ENCODE measurements at places on chromosomes 12 and 14.

DNA sequence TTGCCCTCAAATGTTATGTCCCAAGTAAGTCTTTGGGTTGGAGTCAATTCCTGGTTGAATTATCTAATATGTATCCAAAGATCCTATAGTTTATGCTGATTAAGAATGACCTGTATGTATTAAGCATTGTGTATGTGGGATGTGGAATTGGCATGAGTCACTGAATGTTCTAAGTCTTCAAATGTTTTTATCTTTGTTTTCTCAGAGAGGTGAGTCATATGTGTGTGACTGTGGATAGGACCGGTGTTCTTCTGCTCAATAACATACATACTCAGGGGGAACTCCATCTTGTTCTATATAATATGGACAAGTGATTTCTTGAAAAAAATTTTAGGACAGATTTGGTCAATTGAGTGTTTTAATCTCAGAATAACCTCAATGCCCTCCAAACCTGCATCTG lies 57.9 kb downstream of the NAV3 start:
- DNase-seq: peak; percentile 70

GRCh38 chr14:67532998-67533753 lies at the start of gene PLEKHH1:
PLEKHH1 (plus strand) TSS chr14:67533290; CDS start chr14:67541868, 8,578 bp downstream.
- no peak for DNase-seq

DNA sequence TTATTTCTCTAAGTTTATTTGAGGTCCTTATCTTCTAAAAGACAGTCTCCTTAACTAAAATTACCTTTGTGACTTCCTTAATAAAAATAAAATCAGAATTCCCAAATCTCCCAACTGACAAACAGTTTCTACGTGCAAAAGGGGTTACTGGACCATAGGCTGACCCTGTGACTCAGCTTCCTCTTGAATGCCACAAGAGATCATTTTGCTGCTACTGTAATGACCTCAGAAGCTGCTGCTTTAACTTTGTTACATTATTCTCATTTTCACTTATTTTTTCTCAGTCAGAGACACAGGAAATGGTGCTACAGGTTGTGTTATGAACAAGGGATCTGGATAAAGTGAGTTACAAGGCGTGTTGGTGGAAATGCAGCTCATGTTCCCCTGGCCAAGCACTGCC lies 132.2 kb upstream of the TMTC2 start:
- no peak for DNase-seq

- no peak for DNase-seq
These were observed 263.1 kb downstream of the CEP128 start for GRCh38 chr14:80678436-80678835.

DNA sequence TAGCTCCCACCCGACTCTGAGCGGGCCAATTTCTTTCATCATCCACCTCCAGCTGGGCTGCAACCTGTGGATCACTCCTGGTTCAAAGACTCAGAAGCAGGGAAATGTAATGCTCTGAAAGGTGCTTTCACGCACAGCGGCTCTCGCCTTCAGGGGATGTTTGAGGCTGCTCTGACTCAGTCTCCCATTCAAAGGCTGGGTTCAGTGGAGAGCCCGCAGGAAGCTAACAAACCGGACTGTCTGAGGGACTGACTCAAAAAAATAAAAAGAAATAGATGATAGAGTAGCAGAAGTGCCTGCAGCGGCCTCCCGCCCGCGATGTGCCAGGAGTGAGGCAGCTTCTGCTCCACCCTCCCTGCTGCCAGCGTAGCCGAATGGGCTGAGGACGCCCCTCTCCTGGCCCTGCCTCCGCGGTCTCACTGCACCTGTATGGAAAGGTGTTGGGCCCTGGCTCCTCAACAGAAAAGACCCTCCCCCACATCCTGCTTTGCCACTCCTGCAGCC lies 98.0 kb downstream of the GCH1 start:
- DNase-seq: peak; percentile 19

- no peak for DNase-seq
These were observed 727.6 kb downstream of the VRK1 start for GRCh38 chr14:97524589-97525319.

DNA sequence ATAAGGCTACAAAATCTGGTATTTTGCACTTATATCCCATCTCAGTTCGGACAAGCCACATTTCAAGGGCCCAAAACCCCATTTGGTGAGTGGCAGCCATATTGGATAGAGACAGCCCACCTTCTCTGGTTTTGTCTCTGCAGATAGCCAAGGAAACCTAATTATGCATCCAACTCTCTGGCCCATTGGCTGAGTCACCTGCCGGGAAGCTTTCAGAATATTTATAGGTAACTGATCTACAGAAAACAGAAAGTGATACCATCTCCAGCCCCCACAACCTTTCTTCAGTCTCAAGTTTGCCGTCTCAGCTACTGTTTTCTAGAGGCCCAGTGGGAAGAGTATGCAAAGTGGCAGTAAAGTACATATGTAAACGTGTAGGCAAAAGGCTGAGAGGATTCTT lies 33.7 kb upstream of the PPP1CC start:
- no peak for DNase-seq

GRCh38 chr12:46005823-46006222 lies 15.4 kb upstream of the SCAF11 start:
- no peak for DNase-seq

DNA sequence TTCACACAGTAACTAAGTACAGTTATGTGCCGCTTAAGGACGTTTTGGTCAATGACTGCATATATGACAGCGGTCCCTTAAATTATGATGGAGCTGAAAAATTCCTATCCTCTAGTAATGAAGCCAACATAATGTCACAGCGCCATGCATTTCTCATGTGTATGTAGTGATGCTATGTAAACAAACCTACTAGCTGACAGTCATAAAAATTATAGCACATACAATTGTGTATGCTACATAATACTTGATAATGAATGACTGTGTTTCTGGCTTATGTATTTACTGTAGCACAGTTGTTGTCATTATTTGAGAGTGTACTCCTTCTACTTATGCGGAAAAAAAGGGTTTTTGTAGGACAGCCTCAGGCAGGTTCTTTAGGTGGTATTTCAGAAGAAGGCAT lies 99.7 kb downstream of the DACT1 start:
- DNase-seq: no peak

DNA sequence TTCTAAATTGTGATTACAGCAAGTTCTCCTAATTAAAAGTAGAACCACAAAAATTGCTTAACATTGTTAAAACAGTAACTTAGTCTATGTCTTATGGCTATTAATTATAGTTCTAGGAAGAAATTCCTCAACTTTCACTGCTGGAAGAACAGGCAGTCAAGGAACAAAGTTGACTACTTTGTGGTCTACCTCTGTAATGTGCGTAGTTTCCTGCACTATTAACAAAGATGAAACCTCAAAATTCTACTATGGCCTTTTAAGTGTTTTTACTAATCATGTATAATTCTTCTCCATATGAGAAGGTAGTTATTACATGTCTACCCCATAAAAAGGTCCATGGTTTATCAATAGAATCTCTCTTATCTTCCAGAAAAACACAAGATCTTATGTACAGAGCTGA lies 7.6 kb downstream of the RASSF9 start:
- no peak for DNase-seq

GRCh38 chr12:41950455-41950854 lies 194.2 kb downstream of the GXYLT1 start:
- no peak for DNase-seq

- DNase-seq: no peak
These were observed 9.4 kb upstream of the PRKAG1 start for GRCh38 chr12:49027846-49028555.

DNA sequence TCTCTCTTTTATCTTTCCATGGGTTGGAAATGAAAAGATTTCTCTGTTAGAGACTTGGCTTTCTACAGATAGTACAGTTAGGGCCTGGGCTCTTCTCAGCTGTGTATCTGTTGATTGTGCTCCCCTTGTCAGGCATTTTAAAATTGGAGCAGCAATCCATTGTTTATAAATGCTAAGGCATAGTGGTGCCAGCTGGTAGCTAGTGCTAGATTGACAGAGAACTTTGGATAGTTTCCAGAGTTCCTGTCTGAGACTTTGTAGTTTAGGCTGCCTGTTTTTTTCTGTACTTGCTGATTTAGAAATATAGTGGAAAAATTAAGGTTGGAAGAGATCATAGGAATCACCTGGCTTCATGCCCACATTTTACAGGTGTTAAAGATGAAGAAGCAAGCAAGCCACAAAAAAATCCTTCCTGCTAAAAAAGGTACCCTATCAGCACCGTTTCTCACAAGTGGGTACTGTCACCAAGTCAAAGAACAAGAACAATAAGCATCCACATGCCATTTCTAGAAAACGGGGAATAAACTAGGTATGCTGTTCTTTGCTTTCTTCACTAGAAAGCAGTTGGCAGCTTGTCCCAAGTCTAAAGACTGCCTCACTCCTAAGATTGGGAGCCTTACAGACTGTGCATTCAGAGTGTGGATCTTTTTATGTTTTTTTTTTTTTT lies 6.2 kb downstream of the TTLL5 start:
- DNase-seq: no peak

DNA sequence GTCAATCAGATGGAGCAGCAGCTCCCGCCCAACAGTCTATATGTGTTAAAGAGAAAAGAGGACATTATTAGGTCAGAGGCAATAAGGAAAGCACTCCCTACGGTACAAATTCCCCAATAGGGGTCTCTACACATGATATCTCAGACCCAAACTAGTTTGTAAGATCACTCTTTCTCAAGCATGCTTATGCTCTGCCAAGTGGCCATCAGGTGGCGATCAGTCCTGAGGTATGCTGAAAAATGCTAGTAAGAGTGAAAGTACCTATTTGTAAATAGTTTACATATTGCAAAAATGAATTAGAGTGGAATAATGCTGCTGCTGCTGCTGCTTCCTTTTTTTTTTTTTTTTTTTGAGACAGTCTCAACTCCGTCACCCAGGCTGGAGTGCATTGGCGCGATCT lies 61.0 kb downstream of the CPM start:
- DNase-seq: no peak

DNA sequence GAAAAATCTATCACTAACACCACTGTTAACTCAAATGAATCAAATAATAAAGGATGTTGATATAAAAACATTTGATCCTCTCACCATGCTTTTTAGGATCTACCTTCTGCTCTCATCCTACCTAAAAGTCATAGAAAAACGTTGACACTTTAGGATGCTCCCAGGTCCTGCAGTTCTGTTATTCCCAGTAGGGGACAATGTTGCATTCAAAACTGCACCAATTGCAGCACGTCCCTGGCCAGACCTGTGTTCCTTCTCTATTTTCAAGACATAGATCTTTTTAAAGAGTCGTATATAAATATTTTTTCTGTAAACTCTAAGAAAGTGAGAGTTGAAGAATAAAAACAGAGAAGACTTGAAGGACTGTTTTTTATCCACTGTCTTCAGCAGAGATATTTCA lies 8.8 kb downstream of the AICDA start:
- DNase-seq: no peak

GRCh38 chr14:24411443-24412389 lies 12.9 kb downstream of the NYNRIN start:
- no peak for DNase-seq

DNA sequence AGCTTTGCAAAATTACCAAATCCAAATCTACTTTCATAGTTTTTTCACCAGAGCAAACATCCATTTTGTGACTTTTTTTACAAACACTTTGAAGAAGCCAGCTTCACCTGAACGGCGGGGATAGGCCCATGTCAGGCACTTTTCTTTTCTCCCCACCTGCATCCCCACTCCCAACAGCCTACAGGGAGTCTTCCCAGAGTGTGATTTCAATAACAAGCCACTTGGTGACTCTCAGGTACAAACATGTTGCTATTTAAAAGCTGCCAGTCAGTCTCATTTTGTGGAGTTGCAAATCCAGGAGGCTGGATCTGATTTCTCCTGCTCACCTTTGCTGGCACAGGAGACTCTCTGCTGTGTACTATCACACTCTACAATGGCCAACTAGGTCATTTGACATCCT lies 285.5 kb downstream of the KCNH5 start:
- no peak for DNase-seq

DNA sequence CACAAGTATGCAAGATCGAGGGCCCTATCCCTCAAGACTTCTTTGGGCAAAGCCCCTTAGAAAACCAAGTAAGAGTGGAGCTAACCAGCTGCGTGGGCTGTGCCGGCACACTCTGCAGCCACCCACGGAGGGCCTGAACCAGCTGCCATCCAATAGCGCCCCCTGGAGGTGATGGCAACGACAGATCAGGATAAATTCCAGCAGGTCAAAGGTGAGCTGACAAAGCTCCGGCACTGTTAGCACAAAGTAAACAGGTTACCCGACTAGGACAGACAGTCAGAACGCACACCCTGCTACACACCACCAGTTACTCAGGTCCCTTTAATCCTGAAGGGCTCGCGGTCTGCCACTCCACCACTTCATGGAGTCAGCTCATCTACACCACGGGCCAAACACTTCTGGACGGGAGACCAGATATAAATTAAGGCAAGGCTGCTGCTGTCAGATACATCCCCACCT lies 4.9 kb downstream of the ZBTB39 start:
- peak; percentile 23 for DNase-seq

GRCh38 chr12:27623645-27624044 lies 72.6 kb upstream of the REP15 start:
- no peak for DNase-seq

DNA sequence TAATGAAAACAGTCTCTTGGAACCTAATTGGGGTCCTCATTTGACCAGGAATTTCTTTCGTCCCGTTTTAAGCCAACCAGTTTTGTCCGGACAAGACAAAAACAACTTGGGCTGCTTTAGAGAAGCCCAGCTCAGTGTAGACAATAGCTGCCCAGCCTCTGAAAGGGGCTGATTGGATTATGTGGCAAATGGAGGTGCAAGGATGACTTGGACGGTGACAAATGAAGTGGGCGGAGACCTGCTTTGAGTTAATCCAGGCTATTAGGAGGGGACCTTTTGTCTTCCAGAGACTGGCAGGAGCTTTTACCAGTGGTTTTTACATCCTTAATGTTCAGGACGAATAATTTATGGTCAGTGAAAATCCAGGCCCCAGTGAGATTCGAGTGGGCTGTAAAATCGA lies 4.8 kb downstream of the MEG3 start:
- DNase-seq: no peak

DNA sequence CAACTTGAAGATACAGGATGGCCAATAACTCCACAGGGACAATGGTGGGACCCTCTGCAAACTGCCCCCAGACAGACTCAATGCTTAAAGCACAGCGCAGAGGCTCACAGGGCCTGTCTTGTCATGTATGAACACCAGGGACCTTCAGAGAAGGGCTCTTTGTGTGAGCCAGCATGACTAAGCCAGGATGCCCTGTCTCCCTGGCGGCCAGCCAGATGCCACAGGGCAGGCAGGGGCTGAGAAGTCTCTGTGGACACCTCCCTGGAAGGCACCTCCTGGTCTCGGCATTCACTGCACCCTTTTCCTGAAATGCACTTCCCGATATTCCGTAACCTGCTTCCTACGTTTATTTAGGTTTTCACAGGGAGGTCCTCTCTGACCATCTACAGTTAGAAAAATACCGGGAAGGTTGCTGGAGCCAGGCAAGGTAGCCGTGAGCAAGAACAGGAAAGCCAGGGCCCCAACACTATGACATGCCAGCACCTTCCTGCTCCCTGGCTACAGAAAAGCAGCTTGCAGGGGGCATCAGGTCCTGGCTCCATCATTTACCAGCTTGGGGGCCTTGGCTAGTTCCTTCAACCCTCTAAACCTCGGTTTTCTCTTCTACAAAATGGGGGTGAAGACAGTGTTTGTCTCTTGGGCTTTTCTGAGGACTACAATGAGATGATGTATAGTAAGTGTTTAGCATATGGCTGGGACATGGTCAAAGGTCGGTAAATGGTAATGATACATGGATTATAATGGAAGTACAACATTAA lies 65.0 kb downstream of the PITPNM2 start:
- peak; percentile 89 for DNase-seq
